ENCODE measurements at places on chromosomes 3 and 15. TPM values are rescaled to one million over a fixed set of nuclear protein-coding genes. Genes with fewer than 3 reads are reported as not detected.

Gene THSD4
- total RNA-seq, result not detected

Gene APOD
- 0.59 TPM for total RNA-seq

DNA sequence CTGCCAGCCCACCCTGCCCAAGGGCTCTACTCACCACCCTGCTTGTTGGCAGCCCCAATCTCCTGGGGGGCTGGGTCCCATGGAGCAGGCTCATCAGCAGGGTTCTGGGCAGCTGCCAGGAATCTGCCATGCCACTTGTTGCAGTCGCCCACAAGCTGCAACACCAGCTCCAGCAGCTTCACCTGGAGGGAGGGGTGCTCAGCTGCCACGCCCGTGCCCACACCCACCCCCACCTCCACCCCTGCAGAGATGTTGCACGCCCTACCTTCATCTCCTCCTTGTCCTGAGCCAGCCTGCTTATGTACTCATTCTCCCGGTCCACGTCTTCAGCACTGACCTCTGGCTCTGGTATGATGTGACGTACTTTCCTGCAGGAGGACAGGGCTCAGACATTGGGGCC, 77.9 kb upstream of the C2CD4B start:
- peaks cover 3% of the 10 kb centered on the region for H3K27me3 ChIP-seq
- H3K4me3 ChIP-seq, result no peak overlapping the region
- DNase-seq, result no peak
- no peaks in the 10 kb centered on the region for H3K36me3 ChIP-seq
- no peak overlapping the region for H3K27ac ChIP-seq

GRCh38 chr15:73273181-73274002, 95.4 kb downstream of the HCN4 start:
- H3K4me3 ChIP-seq, result no peak overlapping the region
- no peak overlapping the region for H3K27ac ChIP-seq
- H3K27me3 ChIP-seq, result no peaks in the 10 kb centered on the region
- DNase-seq, result peak; percentile 60
- peaks cover 4% of the 10 kb centered on the region for H3K4me1 ChIP-seq
- peaks cover 2% of the 10 kb centered on the region for H3K36me3 ChIP-seq

GRCh38 chr15:86644339-86644738, 564.7 kb downstream of the AGBL1 start:
- no peak overlapping the region for H3K27ac ChIP-seq
- H3K4me1 ChIP-seq, result peaks cover 3% of the 10 kb centered on the region
- no peaks in the 10 kb centered on the region for H3K36me3 ChIP-seq
- no peak for DNase-seq
- H3K4me3 ChIP-seq, result no peak overlapping the region
- H3K27me3 ChIP-seq, result no peaks in the 10 kb centered on the region
